Ureter (tissue), 1 donor: ENCODE measurements at places on chromosomes 7 and 10. TPM values are rescaled to one million over a fixed set of nuclear protein-coding genes. Genes with fewer than 3 reads are reported as not detected.

DNA sequence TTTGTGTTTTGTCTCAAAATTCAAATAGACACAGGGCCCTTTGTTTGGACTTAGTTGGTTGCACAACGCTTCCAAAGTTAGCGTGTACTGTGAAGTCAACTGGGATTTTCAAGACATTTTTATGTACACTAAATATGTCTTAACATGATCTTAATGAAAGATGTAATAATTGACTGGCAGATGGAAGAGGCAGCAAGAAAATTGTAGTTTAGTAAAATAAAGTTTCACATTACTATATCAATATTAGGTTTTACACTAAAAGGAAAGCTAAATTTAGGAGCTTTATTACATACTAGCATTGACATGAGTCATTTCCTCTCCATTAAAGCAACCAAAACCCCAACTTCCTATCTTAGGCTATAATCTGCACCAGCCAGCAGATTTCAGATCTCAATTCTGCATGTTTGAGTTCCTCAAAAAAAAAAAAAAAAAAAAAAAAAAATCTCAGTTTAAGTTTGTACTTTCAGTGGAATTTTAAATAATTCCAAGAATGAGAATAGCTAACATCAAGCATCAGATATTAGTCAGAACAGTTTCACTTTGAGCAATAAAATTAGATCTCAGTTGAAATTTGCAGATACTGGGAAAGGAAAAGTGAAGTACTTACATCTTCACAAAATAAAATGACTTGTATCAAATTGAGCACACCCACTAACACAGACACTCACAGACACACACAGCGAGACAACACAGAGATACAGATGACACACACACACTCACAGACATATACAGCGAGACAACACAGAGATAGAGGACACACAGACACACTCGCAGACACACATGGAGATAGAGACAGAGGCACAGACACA, 346.6 kb upstream of the KLF6 start:
- DNase-seq = no peak

- no peak for DNase-seq
Observed at GRCh38 chr7:25117226-25118047, 7.6 kb downstream of the CYCS start.

- no peak for DNase-seq
Observed at GRCh38 chr7:157843336-157844140, 506.7 kb downstream of the DNAJB6 start.

GRCh38 chr10:3588816-3589215, 196.2 kb downstream of the KLF6 start:
- DNase-seq = no peak

DNA sequence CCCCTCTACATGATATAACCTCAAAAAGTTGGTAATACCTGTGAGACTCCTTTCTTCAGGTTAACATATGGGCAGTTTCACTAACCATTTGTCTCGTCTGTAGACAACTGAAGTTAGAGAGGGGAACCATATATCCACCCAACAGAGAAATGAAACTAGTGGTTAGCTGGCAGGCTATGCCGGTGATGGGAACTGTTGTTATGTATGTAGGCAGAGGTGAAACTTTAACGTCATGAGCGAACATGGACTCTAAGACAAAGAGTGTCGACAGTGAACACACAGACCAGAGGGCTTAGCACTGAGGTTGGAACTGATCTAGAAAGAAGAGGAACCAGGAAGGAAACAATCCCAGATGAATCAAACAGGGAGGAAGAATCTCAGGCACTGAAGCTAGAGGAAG, 112.4 kb downstream of the ELMO1 start:
- DNase-seq = no peak

GRCh38 chr10:95691281-95691680, 2.4 kb downstream of the TCTN3 start:
- no peak for DNase-seq

- DNase-seq = no peak
Observed at GRCh38 chr10:33772370-33773252, 438.1 kb upstream of the NRP1 start.

DNA sequence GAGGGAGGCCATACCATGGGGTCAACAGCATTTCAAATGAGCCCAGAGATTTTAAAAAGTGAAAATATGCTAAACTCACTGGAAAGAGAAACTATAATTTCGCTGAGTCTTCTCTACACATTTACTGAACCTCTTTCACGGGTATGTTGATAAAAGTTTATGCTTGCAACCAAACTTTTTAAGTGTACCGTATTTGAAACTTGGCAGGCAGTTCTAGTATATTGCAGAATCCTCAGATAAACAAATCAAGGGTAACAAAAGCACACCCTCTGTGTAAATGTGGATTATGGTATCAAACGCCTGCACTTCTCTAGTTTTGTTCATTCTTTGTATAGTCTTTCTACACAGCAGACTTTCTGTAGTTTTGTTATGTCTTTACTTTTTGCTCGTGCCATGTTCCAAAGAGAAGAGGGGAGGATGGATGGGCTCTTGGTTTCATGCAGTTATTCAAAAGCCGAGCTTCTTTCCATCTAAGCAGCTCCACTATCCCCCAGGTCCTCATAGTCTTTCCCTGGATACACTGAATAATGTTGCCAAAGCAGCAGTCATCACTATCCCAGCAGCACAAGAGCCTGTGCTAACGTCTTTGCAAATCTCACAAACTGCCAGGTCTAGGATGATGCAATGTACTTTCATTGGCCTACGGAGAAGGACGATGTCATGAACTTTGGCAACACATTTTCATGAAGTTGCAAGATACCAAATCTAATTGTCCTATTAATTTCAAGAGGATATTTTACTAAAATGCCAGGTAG, 131.2 kb downstream of the MPP7 start:
- no peak for DNase-seq

DNA sequence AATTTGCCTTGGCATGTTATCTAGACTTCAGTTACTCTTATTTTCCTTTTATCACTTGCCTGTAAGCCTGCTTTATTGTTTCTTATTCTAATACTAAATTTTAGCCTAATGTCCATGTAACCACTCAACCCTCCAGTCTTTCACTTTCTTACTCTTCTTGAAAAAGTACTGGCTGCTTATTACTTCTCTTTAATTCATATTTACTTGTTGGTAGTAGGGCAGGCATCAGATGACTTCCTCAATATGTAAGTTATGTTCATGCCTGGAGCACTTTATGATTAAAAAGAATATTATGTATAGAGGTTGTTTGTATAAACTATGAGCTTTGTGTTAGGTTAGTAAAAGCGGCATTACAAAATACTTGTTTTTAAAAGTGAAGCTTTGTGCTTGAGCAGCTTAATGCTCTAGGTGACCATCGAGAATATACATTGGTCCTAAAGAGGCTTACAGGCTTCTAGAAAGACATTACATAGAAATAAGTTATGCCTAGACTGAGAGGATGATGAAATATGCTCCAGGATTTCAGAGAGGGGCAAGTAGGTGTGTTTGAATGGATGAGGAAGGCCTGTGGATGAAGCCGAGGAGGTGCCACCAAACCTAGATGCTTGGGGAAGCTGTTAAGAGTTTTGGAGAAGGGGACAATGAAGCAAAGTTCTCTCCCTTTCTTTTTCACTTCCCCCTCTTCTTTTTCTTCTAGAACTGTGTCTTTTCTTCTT, 207.1 kb upstream of the HDAC9 start:
- DNase-seq = no peak

GRCh38 chr10:504121-504611, 185.3 kb downstream of the DIP2C start:
- DNase-seq = no peak

- no peak for DNase-seq
Observed at GRCh38 chr7:13042605-13043236, 355.3 kb downstream of the ARL4A start.

DNA sequence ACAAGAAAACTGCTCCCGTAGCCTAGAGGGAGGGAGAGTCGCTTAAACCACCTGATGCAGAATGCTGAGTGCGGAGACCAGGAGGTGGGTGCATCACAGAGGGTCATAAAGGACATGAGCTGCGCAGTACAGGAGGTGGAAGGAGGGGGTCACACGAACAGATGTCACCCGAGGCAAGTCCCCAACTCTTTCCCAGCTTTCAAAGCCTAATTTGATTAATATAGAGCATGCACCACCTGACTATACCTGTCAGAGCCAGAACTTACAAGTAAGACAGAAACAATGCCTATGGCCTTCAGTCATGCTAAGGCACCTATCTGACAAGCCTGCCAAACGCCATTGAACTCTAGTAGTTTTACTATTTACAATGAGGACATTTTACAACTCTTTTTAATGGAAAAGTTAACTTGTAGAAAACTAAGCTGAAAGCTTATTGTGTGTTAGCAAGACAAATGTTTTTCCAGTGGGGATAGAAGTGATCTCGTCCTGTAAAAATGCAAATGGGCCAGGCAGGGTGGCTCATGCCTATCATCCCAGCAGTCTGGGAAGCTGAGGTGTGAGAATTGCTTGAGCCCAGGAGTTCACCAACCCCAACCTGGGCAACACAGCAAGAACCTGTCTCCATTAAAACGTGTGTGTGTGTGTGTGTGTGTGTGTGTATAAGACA, 1.1 kb upstream of the VOPP1 start:
- peak; percentile 29 for DNase-seq

- DNase-seq = no peak
Observed at GRCh38 chr10:69879634-69880257, 78.0 kb downstream of the COL13A1 start.

GRCh38 chr7:68205826-68206225, 1209.2 kb downstream of the TYW1 start:
- no peak for DNase-seq

DNA sequence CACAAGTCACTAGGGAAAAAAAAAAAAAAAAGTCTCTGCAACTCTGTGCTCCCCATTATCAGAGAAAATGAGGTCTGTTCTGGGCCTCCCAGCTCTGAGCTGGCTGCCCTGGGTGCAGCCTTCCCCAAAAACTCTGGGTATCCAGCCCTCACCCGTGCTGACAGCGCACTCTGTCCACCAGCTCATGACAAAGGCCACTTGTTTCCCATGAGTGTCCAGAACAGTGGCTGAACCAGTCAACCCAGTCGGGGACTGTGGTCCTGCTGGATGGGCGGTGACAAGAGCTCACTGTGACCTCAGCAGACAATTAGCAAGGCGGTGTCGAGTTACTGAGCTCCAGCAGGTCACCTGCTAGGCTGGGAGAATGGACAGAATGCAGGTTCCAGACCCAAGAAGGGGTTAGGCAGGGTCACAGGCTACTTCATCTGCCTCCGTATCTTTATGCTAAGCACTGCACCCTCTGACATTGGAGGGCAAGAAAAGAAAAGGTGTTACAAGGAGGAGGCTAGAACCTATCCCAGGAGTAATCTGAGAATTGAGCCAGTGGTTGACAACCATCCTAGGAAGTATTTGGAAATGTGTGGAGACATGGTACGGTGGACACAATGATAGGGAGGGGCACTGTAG, 37.2 kb downstream of the DLG5 start:
- peak; percentile 75 for DNase-seq

DNA sequence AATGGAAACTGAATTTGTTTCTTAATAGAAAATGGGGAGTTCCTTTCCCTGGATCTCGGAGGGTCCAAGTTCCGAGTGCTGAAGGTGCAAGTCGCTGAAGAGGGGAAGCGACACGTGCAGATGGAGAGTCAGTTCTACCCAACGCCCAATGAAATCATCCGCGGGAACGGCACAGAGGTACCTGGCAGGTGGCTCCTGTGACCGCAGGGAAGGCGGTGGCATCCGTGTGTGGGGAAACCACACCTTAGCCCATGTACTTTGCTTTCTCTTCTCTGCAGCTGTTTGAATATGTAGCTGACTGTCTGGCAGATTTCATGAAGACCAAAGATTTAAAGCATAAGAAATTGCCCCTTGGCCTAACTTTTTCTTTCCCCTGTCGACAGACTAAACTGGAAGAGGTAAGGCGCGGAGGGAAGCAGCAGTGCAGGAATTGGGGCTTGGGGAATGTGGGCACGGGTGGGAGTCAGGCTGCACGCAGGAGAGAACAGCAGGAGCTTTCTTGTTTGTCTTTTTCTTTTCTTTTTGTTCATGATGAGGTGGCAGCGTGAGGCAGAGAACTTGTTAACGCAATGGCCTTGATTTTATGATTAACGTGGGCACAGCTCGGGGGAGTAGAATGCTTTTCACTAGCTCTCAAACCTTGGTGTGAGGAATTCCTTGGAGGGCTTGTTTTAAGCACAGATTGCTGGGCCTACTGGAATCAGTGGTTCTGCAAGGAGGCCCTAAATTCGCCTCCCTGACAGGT, 12.8 kb downstream of the HKDC1 start:
- no peak for DNase-seq

DNA sequence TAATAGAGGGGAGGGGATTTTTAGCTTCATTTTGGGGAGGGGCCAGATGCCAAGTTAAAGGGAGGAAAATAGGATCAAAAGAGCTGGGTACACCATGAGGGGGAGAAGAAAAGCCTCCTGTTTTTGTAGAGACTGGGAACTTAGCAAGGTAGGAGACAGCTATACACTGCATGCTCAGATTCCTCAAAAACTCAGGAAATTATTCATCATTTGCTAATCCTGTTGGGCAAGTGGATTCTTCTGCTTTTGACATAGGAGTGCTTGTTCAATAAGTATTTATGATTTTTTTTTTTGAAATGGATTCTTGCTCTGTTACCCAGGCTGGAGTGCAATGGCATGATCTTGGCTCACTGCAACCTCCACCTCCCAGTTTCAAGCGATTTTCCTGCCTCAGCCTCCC, 73.4 kb downstream of the LYZL2 start:
- DNase-seq = no peak

GRCh38 chr10:29302499-29302898, 13.6 kb downstream of the LYZL1 start:
- no peak for DNase-seq

DNA sequence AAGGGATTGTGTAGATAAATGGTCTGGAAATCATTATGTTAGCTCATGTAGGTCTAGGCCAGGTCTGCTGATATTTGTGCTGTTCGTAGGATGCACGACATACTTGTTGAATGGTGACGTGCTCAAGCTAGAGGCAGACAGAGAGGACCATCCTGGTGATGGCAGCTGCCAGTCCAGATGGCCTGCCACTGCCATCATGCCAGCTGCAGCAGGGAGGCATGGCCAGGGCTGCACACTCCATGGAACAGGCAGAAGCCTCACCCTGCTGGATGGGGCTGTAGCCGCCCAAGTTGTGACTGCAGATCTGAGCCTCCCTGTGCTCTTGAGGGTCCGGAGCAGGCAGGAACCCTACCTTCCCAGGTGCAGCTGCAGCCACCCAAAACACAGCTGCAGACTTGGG, 80.3 kb downstream of the SPDYE5 start:
- no peak for DNase-seq

DNA sequence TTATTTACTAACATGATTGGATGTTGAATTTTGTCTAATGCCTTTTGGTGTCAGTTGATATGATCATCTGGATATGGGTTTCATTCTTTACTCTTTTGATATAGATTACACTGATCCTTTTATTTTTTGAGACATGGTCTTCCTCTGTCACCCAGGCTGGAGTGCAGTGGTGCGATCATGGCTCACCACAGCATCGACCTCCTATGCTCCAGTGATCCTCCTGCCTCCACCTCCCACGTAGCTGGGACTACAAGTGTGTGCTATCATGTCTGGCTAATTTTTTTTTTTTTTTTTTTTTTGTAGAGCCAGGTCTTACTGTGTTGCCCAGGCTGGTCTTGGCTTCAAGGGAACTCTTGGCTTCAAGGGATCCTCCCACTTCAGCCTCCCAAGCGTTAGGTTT, 27.1 kb downstream of the BMS1 start:
- no peak for DNase-seq

Gene OPN1SW
- total RNA-seq = not detected

Gene NUPR2
- 2.8 TPM for total RNA-seq

Gene GIMAP4
- 23.5 TPM for total RNA-seq

Gene GPR22
- total RNA-seq = not detected

Gene PRRT4
- 0.49 TPM for total RNA-seq

Gene PRKAR2B
- 22.8 TPM for total RNA-seq

Gene MOGAT3
- not detected for total RNA-seq

Gene OR6B1
- total RNA-seq = not detected

Gene GPR146
- 8.7 TPM for total RNA-seq
